ENCODE measurements at places on chromosomes 7 and 10.

DNA sequence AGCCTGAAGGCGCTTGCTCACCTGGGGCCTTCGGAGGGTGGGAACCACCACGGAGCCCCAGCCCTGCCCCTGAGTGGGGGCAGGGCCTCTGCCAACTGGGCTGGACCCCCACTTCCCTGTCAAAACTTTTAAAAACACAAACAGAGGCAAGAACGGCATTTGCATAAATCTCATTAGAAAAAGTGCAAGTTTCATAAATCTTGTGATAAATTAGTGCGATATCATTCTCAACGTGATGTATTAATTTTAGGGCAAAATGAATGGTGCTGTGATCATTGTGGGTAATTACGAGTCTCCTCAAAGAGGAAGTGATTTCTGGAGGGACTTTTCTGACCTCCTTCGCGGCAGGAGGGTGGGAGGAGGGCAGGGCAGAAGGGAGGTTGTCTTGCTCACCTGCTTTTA is 98.3 kb downstream of the CDH23 start:
- no peak for DNase-seq

DNA sequence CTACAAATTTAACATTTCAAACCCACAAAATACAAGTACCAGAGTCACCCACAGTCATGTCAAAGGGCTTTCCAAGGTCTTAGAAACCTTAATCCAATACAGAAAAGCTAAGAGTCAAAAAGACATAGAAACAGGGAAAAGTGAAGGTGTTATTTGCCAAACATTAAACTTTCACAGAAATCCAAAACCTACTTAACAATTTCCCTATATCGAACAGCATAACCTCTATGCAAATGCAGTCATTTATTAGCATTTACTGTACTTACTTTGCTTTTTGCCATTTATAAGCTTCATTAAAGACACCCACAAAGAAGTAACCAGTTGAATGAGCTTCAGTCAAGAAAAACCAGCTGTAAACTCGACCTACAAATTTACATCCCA is 1.6 kb downstream of the PANK1 start:
- no peak for DNase-seq

- DNase-seq, result no peak
Measured at GRCh38 chr10:119031496-119032059, 2.1 kb downstream of the NANOS1 start.

DNA sequence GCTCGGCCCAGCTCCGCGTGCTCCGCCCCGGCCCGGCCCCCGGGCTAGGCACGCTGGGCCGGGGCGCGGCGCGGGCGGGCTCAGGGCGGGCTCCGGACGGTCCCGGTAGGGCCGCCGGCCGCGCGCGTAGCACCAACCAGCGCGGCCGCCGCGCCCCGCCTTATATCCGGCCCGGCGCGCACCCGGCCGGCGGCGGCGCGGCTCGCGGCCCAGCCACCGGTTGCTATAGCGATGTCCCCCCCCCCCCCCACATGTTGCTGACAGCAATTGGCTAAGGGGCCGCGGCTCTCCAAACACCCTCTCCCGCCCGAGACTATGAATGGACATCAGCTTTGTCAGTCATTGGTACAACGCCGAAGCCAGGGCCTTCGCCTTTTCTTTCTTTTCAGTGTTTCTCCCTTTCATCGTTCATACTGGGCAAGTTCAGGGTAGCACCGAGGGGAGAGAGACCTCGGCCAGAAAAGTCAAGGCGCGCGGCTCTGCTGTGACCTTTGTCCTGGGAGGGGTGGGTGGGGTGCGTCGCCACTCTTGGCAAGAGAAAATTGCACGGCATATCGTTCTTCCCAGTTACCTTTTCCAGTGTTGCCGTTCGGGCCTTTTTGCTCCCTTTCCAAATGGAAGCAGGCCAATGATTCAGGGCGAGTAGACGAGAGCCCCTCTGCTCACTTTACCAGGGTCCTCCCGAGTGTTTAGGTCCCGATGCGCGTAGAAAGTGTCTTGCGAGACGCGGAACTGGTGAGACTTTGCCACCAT is 354.2 kb downstream of the DNAJB6 start:
- DNase-seq, result peak; percentile 82

GRCh38 chr10:69451784-69452251 is 553 bp downstream of the TSPAN15 start:
- DNase-seq, result no peak
